Ovary (tissue), 10 donors: ENCODE measurements at places on chromosomes 3 and 15. TPM values are rescaled to one million over a fixed set of nuclear protein-coding genes. Genes with fewer than 3 reads are reported as not detected.

DNA sequence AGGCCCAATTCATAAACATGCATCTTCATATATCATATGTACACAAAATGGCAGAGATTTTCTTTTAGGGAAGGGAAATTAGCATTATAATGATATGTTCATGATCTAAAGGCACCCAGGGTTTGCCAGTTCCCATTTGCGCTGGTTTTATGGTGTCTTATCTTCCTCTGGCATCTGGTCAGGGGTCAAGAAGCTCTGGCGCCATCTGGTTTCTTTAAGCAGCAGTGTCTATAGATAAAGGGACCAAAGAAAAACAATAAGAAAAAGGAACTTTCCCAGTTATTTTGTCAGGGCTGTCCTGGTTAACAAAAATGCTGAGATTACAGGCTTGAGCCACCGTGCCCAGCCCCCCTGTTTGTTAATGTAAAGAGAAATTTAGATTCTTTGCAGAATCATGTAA, 3.3 kb upstream of the DCP1A start:
- no peak for DNase-seq
- no peaks in the 10 kb centered on the region for H3K36me3 ChIP-seq
- H3K27ac ChIP-seq = no peak overlapping the region

GRCh38 chr3:196636369-196637349, 2.8 kb upstream of the NRROS start:
- DNase-seq = no peak
- no peak overlapping the region for H3K27ac ChIP-seq
- peaks cover 3% of the 10 kb centered on the region for H3K4me1 ChIP-seq

ANKRD63 gene
- not detected for total RNA-seq

GRCh38 chr15:68578175-68578979, 416 bp upstream of the CORO2B start:
- H3K36me3 ChIP-seq = no peaks in the 10 kb centered on the region
- H3K27ac ChIP-seq = peak overlapping the region; percentile 96
- H3K4me3 ChIP-seq = peak overlapping the region; percentile 67
- H3K27me3 ChIP-seq = no peaks in the 10 kb centered on the region

FAM98B gene
- 20.3 TPM for total RNA-seq

DNA sequence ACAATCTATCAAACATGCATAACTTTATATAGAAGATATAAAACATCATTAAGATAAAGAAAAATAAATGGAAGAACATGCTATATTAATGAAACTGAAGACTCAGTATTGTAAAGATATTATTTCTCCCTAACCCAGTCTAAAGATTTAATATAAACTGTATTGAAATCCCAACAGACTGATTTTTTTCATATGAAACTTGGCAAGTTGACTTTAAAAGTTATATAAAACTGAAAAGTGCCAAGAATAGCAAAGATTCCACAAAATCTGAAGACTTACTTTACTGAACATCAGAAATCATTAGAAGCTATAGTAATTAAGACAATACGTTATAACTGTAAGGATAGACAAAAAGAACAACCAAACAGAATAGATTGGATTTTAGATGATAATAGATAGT, 531.3 kb upstream of the MCTP2 start:
- H3K36me3 ChIP-seq = no peaks in the 10 kb centered on the region
- no peaks in the 10 kb centered on the region for H3K4me1 ChIP-seq
- no peak overlapping the region for H3K4me3 ChIP-seq
- no peak for DNase-seq
- H3K27ac ChIP-seq = no peak overlapping the region
